Activated effector memory CD4-positive, alpha-beta T cell treated with anti-CD3 and anti-CD28 coated beads, Interleukin-2, amount 50 U/mL, for 16 hours (primary cell): ENCODE measurements at places on chromosomes 2 and 18.

DNA sequence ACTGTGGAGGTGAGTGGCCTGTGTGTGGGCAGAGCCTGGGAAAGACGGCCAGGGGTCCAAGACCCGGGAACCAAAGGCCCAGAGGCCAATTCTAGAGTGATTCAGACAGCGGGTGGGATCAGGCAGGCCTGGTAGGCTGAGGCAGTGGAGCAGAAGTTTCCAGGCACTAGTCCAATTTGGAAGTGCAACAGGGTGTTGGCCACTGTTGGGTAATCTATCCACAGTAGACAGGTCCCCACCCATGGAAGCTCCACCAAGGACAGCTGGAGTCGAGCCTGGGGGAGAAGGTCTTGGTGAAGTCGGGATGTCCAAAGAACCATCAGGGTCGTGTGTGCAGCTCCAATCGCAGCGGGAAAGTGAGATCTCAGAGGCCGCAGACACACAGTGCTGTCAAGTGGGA lies 125.8 kb upstream of the COPS8 start:
- DNase-seq, result no peak

- no peak for DNase-seq
Observed at GRCh38 chr2:119389615-119390306, 23.0 kb downstream of the DBI start.

DNA sequence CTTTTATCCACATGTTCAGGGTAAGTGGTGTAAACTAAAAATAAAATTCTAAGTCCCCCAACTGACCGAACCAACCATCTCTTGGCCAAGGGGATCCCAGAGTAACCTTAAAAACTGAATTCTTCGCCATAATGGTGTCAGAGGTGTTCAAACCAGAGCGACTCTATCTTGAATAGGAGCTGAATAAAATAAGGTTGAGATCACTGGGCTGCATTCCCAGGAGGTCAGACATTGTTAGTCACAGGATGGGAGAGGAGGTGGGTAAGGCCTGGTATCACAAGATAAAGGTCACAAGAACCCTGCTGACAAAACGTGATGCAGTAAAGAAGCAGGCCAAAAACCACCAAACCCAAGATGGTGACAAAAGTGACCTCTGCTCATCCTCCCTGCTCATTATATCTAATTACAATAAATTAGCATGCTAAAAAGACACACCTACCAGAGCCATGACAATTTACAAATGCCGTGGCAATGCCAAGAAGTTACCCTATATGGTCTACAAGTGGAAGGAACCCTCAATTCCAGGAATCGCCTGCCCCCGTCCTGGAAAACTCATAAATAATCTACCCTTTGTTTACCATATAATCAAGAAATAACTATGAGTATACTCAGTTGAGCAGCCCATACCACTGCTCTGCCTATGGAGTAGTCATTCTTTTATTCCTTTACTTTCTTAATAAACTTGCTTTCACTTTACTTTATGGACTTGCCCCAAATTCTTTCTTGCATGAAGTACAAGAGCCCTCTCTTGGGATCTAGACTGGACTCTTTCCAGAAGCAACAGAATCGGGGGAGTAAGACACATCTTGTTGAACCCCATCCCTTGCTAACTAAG lies 302.4 kb downstream of the STK39 start:
- no peak for DNase-seq

GRCh38 chr2:237732070-237732469 lies 66.5 kb upstream of the RBM44 start:
- no peak for DNase-seq

GRCh38 chr18:59628995-59629394 lies 68.2 kb downstream of the CCBE1 start:
- no peak for DNase-seq

- no peak for DNase-seq
Observed at GRCh38 chr18:55152801-55153200, 193.5 kb upstream of the CCDC68 start.

DNA sequence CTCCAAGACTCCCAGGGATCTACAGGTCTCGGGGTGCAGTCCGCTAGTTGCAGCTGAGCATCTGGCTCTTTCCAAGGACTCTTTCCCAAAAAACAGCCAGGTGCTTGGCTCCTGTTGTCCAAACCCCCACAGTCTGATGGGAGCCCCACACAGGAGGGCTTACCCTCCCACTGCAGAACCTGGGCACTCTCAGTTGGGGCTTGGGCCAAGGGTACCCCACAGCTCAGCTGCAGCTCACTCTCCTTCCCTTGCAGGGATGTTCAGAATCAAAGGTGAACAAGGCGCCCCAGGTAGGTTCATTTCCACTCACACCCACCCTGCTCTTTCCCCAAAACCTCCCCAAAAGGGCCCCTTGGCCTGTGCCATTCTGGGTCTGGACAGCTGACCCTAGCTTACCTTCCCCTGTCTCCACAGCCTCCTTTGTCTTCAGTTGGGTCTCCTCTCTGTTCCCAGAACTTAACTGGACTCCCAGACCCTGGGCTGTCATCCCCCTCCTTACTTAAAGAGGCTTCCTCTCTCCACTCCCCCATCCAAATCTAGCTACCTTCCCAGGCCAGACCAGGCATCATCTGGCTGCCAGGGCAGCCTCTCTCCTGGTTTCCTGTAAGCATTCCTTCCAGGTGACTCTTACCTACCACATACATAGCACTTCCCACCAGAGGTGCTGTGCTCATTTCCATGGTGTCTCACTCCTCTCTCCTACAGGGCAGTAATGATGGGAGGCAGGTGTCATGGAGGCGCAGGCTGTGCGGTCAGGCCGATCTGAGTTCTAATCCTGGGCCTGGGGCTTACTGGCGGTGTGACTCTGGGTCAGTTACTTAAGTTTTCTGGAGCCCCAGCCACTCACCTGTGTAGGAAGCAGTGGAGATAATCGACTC lies 29.5 kb downstream of the MARCO start:
- no peak for DNase-seq

- no peak for DNase-seq
Observed at GRCh38 chr2:10360850-10361588, 58.3 kb downstream of the HPCAL1 start.

- peak; percentile 77 for DNase-seq
Observed at GRCh38 chr2:85413592-85414420, 3.6 kb upstream of the CAPG start.

- DNase-seq, result no peak
Observed at GRCh38 chr18:46336278-46337111, 232.3 kb downstream of the HAUS1 start.

GRCh38 chr2:217277646-217278398 lies 418.0 kb upstream of the TNP1 start:
- DNase-seq, result no peak

DNA sequence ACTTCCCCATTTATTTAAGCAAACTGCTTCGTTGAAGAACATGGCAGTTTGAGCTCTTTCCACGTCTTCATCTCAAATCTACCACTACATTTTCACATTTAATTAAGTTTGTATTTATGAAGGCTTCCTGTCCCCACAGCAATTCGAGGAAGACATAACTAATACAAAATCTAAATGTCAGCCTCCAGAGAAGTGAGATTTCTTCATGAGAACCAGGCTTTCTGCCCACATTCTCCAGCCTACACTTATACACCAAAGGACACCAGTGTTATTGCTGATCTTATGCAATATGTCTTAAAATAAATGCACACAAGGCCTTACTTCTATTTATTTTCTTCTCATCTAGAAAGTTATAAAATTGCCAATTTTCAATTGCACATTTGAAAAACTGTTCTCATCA lies 1209.3 kb upstream of the FAM98A start:
- no peak for DNase-seq

- no peak for DNase-seq
Observed at GRCh38 chr18:35716169-35716831, 134.8 kb downstream of the GALNT1 start.

DNA sequence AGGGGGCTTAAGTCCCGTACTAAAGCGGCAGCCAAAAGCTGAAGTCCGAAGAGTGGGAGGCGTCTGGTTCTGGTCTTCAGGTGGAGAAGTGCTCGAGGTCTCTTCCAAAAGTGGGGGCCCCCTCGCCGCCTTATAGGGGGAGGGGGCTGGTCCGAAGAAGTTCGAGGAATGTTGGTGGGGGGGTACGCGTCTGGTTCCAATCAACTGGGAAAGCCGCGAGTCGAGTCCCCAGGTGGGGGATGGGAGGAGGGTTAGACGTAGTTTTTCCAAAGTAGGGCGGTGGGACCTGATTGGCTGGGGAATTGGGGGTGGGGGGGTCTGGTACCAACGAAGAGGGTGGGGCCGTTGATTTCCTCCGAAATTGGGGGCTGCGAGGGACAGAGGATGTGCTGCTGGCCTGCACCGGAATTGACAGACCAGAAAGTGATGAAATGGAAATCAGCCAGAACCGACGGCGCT lies 594 bp downstream of the ITM2C start:
- no peak for DNase-seq

DNA sequence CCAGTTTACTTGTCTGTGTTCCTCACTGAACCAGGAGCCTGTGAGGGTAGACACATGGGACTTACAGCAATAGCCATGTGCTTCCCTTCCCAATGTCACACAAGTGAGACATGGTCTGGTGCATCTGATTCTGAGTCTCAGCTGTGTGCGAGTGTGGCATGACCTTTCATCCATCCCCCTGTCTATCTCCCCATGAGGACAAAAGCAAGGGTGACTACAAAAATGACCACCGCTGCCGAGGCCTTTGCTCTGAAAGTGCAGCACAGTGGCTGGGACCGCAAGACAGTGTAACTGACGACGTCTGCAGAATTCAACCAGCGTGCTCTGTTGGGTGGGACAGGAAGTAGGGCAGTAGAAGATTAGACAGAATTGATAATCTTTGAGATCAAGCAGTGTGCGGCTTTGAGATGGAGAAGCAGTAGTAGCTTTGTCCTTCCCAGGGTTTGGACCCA lies 50.5 kb downstream of the RAB31 start:
- DNase-seq, result no peak

- no peak for DNase-seq
Observed at GRCh38 chr2:237626813-237627440, 460 bp upstream of the LRRFIP1 start.
